Chondrocyte (in vitro differentiated cells): ENCODE measurements at places on chromosomes 5 and 9. TPM values are rescaled to one million over a fixed set of nuclear protein-coding genes. Genes with fewer than 3 reads are reported as not detected.
A peak's percentile ranks its signal among the peaks of the same experiment; 100 is the strongest.

DNA sequence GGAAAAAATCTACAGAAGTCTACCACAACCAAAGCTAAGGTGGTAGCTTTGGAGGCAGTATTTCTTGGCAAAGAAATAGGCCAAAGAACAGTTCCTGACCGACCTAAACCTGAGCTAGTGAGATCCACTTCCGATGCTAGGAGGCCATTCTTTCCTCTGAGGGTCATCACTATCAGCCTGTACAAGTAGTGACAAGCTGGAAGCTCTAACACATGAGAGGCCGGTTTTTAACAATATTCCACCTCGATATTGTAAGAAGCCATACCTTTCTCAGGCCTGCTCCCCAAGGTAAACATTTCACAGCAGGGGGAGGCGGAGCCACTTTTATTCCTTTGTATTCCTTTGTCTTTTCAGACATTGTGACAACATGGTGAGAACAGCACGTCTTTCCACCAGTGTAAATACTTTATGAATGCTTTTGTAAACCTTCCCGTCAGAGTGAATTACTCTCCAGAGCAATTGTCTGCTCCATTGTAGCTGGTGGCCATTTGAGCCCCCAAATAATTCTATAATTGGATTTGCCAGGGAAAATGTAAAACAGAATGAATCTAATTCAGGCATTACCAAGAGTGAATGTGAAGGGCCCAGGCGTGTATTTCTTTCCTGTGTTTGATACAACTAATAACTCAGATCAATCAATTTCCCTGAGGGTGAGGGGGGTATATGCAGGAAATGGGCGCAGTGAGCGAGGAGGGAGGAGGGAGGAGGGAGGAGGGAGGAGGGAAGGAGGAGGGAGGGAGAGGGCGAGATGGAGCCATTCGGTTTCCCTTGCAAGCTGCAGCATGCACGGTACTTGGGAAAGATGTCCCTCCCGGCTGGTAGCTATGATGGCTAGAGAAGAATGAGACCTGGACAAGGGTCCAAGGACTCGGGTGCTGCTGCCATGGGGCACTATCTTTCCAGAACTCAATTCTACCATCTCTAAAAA, 166.6 kb downstream of the CDK5RAP2 start:
- peaks cover 27% of the 10 kb centered on the region for H3K36me3 ChIP-seq
- no peak for DNase-seq

The TOR4A gene
- total RNA-seq, result 0.85 to 3.5 TPM (median 3.4 TPM) in 3 replicates

The CCNO gene
- total RNA-seq, result 1.7 to 2.0 TPM in 2 of 3 replicates, not detected in the other

- no peak overlapping the region for H3K4me3 ChIP-seq
- H3K27me3 ChIP-seq, result peaks cover 21% of the 10 kb centered on the region
- H3K27ac ChIP-seq, result no peak overlapping the region
- H3K36me3 ChIP-seq, result peaks cover 7% of the 10 kb centered on the region
- DNase-seq, result no peak
These were observed 1.4 kb upstream of the KIF12 start for GRCh38 chr9:114100536-114100935.

- no peak overlapping the region for H3K4me3 ChIP-seq
- peaks cover under 1% of the 10 kb centered on the region for H3K36me3 ChIP-seq
- H3K27ac ChIP-seq, result no peak overlapping the region
- DNase-seq, result no peak
These were observed 71.0 kb upstream of the MOCS2 start for GRCh38 chr5:53180538-53180937.

- no peaks in the 10 kb centered on the region for H3K27me3 ChIP-seq
- H3K36me3 ChIP-seq, result no peaks in the 10 kb centered on the region
- DNase-seq, result no peak
- no peak overlapping the region for H3K27ac ChIP-seq
- H3K4me1 ChIP-seq, result peaks cover 67% of the 10 kb centered on the region
These were observed 19.2 kb downstream of the OR2S2 start for GRCh38 chr9:35938474-35939356.

The CEL gene
- 0.87 to 1.5 TPM (median 1.1 TPM) in 3 replicates for total RNA-seq

DNA sequence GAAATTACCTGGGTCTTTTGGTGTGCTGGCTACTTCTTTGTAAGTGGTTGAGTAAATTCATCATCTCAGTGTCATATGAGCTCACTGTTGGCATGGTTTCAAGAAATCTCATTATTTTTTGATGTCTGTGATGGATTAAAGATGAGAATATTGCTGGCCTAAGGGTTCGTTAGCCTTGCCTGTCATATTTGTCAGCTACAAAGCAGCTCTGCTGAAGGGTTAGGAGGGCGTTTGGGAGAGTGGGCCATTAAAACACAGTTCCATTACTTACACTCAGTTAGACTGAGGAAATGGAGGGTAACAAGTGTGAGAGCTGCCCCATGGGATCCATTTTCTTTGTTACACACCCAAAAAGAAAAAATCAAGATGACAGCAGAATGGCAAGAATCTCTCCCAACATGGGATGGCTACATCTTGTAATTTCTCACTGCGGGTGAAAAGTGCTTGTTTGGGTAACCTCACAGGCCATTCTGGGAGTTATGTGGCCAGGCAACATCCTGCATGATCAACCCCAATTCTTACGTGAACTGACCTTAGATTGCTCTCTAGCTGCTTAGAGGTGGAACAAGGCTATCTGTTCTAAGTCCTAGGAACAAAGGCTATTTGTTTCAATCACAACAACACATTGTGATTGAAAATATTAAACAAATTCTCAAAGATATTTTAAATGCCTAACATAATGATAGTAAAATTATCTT, 609.5 kb upstream of the RGMB start:
- H3K4me1 ChIP-seq, result no peaks in the 10 kb centered on the region
- no peak overlapping the region for H3K4me3 ChIP-seq
- H3K27ac ChIP-seq, result no peak overlapping the region
- no peaks in the 10 kb centered on the region for H3K27me3 ChIP-seq
- no peak for DNase-seq
- no peaks in the 10 kb centered on the region for H3K36me3 ChIP-seq

The HAND1 gene
- not detected in 3 replicates for total RNA-seq

DNA sequence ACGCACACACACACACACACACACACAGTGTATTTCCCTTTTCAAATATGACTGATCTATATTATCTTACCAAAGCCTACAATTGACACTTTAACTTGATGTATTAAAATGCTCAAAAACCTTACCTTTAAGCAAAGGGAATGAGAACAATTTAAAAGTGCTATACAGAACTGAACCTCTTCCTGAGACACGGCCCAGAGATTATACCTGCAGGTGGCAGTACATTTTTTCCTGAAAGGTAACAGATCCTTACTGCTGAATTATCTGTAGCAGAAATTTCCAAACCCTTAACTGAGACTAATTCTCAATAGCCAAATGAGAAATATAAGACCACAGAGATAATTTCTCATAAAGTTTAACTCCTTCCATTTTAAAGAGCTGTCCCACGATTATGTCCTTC, 91.1 kb downstream of the MYO10 start:
- DNase-seq, result no peak
- H3K4me1 ChIP-seq, result peaks cover 21% of the 10 kb centered on the region
- no peaks in the 10 kb centered on the region for H3K36me3 ChIP-seq
- H3K27me3 ChIP-seq, result no peaks in the 10 kb centered on the region

DNA sequence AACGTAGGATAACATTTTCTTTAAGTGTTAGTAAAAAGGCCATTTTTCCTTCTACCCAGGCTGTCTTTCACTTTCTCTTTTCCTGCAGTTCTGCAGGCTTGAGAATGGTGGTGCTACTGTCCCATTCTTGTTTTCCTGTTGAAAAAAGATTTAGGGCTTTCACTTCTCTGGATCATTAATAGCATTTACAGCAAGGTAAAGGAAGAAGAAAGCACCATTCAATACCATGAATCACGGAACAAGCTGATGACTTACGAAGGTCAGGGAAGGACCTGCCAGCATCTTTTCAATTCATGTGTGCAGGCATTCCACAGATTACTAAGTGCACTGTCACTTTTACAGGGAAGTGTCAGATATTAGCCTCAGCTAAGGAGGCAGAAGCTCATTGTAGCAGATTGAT, 292.8 kb downstream of the YTHDC2 start:
- DNase-seq, result no peak
- H3K4me3 ChIP-seq, result no peak overlapping the region
- H3K36me3 ChIP-seq, result no peaks in the 10 kb centered on the region
- peaks cover 17% of the 10 kb centered on the region for H3K4me1 ChIP-seq
- H3K27ac ChIP-seq, result no peak overlapping the region
- peaks cover 3% of the 10 kb centered on the region for H3K27me3 ChIP-seq

The ENC1 gene
- 37.4 to 53.6 TPM (median 51.1 TPM) in 3 replicates for total RNA-seq

- H3K27ac ChIP-seq, result no peak overlapping the region
- no peak overlapping the region for H3K4me3 ChIP-seq
- no peak for DNase-seq
- H3K4me1 ChIP-seq, result peaks cover 8% of the 10 kb centered on the region
These were observed 37.0 kb upstream of the POU4F3 start for GRCh38 chr5:146301626-146302025.

The HINT2 gene
- total RNA-seq, result 30.3 to 32.8 TPM (median 32.0 TPM) in 3 replicates

GRCh38 chr9:83379045-83379444, 159.2 kb downstream of the FRMD3 start:
- no peak overlapping the region for H3K27ac ChIP-seq
- H3K4me3 ChIP-seq, result no peak overlapping the region
- no peak for DNase-seq
- no peaks in the 10 kb centered on the region for H3K4me1 ChIP-seq
- no peaks in the 10 kb centered on the region for H3K36me3 ChIP-seq

DNA sequence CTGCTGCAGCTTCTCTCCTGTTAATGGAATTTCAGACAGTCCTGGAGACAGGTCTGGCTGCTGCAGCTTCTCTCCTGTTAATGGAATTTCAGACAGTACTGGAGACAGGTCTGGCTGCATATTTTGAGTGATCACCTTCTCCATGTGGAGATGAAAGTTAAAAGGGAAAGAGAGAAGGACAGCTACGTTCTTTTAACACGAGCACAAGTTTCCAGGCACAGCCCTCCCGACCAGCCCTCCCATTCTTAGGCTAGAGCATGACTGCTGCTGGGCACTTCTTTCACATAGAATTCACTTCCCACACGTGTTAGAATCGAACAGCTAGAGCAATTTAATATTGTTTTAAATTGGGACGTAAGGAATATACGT, 133.3 kb upstream of the DMRT1 start:
- no peak for DNase-seq
- H3K36me3 ChIP-seq, result peaks cover 25% of the 10 kb centered on the region
- H3K27ac ChIP-seq, result peak overlapping the region; percentile 90
- H3K4me1 ChIP-seq, result peaks cover 66% of the 10 kb centered on the region
- no peaks in the 10 kb centered on the region for H3K27me3 ChIP-seq

The PIP5K1B gene
- total RNA-seq, result not detected in 3 replicates

GRCh38 chr5:52805615-52806014, 17.9 kb downstream of the ITGA1 start:
- H3K4me1 ChIP-seq, result peaks cover 68% of the 10 kb centered on the region
- peaks cover 36% of the 10 kb centered on the region for H3K36me3 ChIP-seq
- peak overlapping the region; percentile 61 for H3K4me3 ChIP-seq
- peak overlapping the region; percentile 74 for H3K27ac ChIP-seq
- no peaks in the 10 kb centered on the region for H3K27me3 ChIP-seq
- no peak for DNase-seq

DNA sequence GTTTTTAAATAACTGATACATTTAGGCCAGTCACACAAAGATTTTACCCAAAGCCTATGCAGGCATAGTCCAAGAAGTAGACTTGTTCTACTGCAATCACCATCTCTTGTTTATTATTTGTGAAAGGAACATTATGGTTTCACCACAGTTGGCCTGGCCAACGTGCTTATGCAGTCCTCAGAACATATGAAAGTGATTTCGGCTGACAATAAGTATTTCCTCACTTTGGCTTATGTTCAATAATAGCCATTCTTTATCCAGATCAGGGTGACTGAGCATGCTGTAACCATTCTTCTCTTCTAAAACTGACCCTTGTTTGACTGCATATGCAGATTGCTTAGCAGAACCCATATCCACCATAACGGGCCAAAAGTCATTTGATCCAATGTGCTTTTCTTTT, 76.6 kb upstream of the CCDC152 start:
- H3K4me1 ChIP-seq, result no peaks in the 10 kb centered on the region
- no peaks in the 10 kb centered on the region for H3K36me3 ChIP-seq
- DNase-seq, result no peak
- no peak overlapping the region for H3K4me3 ChIP-seq
- H3K27ac ChIP-seq, result no peak overlapping the region
- H3K27me3 ChIP-seq, result no peaks in the 10 kb centered on the region
